ENCODE measurements at places on chromosomes 3 and 15.

- DNase-seq = no peak
Observed at GRCh38 chr3:20990896-20991295, 760.1 kb downstream of the ZNF385D start.

DNA sequence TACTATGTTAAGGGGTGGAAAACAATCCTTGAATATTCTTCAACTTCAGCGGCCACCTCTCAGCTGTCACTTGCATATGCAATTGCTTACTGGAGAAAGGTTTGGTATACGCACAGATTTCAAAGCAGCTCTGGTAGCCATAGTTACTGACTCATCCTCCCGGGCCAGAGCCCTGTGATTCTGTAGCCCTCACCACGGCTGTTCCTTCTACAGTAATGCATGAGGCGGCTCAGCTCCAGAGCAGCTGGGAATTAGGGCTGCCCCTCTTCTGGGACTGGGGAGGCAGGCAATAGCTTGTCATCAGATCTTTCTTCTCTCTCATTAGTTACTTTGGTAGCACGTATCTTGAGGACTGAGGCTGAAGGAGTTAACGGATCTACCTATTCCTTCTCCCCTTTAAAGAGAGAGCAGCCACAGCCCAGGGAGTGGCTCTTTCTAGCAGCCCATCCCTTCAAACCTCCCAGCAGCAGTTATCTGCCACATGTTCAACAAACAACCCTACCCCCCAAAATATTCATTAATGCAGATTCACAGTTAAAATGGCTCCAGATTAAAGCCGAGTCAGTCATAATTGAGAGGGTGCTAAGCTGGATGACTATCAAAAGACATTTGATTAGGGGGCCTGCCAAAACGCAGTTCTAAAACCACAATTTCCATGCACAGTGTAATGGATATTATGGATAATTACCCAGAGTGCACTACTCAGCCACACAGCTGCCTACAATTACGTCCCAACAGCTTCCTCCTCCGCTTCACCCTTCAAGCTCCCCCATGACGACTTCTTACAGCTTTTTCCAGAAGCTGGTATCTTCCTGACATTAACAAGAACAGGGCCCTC, 54.7 kb downstream of the ETV5 start:
- DNase-seq = no peak

GRCh38 chr3:16401273-16401672, 112.2 kb downstream of the RFTN1 start:
- no peak for DNase-seq

GRCh38 chr3:195149292-195150030, 121.5 kb downstream of the XXYLT1 start:
- no peak for DNase-seq

- DNase-seq = no peak
Observed at GRCh38 chr15:70761046-70761445, 2.3 kb downstream of the UACA start.

DNA sequence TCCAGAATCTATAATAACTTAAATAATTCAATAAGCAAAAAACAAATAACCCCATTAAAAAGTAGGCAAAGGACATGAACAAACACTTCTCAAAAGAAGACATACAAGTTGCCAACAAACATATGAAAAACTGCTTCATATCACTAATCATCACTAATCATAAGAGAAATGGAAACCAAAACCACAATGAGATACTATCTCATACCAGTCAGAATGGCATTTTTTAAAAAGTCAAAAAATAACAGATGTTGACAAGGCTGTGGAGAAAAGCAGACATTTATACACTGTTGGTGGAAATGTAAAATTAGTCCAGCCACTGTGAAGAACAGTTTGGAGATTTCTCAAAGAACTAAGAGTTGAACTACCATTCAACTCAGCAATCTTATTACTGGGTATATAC, 19.5 kb upstream of the ZMAT3 start:
- no peak for DNase-seq

- no peak for DNase-seq
Observed at GRCh38 chr15:73357999-73358665, 10.6 kb downstream of the HCN4 start.

GRCh38 chr15:66786222-66786621, 84.2 kb downstream of the SMAD6 start:
- DNase-seq = no peak

DNA sequence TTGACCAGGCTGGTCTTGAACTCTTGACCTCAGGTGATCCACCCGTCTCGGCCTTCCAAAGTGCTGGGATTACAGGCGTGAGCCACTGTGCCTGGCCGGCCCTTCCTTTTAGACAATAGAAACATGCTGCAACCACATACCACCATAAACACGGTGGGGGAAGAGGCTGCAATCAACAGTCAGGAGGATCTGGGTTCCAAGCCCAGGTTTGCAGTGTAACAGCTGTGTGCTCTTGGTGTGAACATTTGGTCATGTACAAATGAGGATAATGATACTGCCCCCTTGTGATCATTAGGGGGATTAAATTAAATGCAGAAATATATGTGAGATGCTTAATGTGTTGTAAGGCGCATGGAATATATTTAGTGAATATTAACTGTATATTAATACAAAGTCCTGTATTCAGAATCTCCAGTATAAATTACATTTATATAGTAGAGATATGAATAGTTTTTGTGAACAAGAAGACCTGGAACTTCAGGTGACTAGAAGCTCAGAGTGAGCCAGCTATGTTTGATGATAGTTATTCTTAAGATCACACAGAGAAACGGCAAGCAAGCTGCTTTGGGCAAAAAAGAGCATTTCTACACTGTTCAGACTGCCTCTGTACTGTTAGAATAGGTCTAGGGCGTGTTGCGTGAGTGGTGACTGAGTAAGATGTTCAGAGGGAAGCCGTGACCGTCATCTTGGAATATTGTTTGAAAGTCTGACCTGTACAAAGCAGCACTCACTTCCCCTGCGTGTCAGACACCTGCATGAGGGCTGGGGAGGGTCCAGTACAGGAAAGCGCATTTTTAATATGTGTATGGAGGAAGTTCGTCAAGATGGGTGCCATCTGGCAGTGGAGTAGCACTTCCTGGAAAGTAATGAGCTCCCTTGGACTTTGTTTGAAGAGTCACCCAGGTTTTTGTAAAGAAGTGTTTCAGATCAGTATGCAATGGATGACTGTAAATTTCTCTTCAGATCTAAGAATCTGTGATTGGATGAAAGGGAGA, 125.8 kb downstream of the PGPEP1L start:
- DNase-seq = no peak

GRCh38 chr3:129257609-129258008, 8.2 kb downstream of the COPG1 start:
- no peak for DNase-seq

DNA sequence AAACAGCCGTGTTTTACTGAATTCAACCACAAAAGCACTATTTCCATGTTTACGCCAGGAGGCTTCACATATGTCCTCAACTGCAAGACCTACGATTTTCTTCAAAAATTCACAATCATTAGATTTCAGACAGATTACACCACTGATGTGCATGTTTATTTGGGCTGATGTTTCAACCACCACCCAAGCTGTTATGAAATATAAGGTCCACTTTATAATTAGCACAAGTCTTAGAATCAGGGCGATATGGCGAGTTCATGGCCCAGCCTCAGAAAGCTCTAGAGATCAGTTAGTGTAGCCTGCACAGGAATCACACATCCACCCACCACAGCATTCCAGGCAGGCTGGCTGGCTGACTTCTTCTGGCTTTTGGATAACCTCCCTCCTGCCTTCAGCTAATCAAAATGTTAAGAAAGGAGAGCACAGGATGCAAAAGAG, 15.4 kb downstream of the SH3BP5 start:
- DNase-seq = no peak

GRCh38 chr3:140726066-140726465, 48.2 kb downstream of the TRIM42 start:
- no peak for DNase-seq

- DNase-seq = peak; percentile 3
Observed at GRCh38 chr3:56251343-56251945, 216.8 kb downstream of the ERC2 start.

GRCh38 chr15:20294651-20295237, 246.9 kb downstream of the GOLGA6L6 start:
- no peak for DNase-seq

GRCh38 chr15:48392356-48392755, 61.1 kb downstream of the DUT start:
- no peak for DNase-seq

DNA sequence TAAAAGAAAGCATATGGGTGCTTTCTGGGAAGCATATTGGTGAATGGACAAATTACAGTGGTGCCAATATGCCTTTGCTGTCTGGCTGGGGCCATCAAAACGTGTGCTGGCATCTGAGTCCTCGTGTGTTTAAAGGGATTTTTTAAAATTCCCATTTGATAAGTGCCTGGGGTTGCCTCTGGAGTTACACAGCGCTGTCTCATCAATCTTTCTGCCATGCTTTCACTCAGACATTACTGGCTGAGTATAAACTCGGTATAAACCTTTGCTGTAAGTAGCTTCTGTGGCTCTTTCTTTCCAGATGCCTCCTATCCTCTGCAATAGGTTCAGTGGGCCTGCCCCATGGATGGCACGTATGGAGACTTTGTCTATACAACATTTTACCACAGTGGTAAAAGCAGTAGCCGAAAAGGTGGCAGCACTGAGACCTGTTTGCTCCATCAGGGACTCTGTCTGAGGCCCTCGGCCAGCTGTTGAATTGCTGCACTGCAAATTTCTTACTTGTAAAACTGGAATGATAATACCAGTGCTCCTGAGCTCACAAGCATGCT, 195.5 kb downstream of the LPP start:
- no peak for DNase-seq

DNA sequence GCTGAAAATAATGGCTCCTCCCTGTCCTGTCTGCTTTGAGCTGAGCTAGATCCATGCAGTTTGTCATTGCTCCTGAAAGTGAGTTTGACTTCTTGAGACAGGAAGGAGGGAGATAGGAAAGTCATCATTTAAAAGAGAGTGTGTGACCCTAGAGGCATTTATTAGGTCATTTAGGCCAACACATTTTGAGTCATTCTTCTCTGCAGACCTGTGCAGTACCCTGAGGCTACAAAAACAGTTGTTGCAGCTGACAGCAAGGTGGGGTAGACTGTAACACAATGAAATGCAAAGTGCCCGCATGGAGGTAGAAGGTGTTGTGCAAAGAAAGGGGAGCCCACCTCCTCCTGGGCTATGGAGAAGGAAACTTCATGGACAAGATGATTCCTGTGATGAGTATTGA, 102.8 kb upstream of the PFN2 start:
- no peak for DNase-seq

DNA sequence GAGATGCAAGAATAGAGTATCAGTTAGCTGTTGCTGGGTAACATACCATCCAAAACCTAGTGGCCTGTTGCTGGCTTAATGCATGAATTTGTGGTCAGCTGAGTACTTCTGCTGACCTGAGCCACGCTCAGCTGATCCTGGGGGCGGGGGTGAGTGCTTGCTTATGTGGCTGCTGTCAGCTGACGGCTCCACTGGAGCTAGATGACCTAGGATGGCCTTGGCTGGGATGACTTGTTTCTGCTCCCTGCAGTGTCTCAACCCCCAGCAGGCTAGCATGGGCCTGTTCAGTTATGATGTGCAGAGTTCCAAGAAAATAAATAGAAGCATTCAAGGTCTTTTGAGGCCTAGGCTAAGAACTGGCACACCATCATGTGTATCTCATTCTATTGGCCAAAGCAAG, 63.9 kb downstream of the FBLN2 start:
- no peak for DNase-seq

DNA sequence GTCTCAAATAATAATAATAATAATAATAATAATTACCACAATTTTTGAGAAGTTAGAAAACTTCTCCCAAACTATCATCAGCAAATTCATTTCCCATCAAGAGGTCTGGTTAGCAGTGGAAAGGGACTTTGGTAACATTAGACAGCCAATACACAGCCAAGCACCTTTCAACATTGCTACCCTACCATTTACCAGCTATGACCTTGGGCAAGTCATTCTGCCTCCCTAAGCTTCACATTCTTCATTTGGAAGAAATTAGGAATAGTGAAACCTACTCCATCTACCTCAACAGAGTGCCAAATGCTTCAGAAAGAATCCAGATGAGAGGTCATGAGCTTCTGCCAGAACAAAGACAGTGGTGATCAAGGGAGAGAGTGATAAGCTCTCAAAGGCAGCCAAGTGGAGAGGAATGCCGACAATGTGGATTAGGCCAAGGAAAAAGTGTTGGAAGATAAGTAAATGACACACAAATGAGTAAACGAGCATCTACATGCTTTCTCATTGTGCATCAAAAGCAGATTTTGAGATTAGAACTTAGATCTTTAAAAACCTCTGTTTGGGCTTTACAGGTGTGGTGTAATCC, 42.9 kb upstream of the LPP start:
- no peak for DNase-seq

DNA sequence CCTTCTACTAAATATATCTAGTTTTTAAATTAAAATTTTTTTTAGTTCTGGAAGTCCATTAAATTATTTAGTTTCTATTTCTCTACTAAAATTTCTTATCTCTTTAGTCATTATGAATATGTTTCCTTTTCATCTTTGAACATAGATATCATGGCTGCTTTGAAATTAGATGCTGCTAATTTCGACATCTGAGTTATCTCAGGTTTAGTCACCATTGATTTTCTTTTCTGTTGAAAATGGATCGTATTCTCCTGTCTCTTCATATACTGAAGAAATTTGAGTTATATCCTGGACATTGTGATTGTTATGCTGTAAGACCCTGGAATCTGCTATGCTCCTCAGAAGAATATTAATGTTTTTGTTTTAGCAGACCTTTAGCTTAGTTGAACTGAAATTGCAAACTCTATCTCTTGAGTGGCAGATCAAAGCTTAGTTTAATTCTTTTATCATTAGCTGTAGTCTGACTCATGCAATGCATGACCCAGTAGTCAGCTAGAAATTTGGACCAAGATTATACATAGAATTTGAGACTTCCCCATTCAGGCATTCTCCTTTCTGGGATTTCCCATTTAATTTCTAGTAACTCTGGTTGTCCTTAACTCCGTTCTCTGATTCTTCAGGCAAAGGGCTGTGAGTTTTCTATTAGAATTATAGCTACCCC, 439.8 kb upstream of the IL12A start:
- DNase-seq = no peak
